ENCODE measurements at places on chromosomes 13 and 19. TPM values are rescaled to one million over a fixed set of nuclear protein-coding genes. Genes with fewer than 3 reads are reported as not detected.
A peak's percentile ranks its signal among the peaks of the same experiment; 100 is the strongest.

GRCh38 chr13:79393564-79394249, 12.3 kb downstream of the RBM26 start:
- peaks cover 9% of the 10 kb centered on the region for H3K4me1 ChIP-seq
- H3K27ac ChIP-seq: no peak overlapping the region
- no peak overlapping the region for H3K4me3 ChIP-seq
- peaks cover 16% of the 10 kb centered on the region for H3K36me3 ChIP-seq
- no peaks in the 10 kb centered on the region for H3K27me3 ChIP-seq
- DNase-seq: no peak

DNA sequence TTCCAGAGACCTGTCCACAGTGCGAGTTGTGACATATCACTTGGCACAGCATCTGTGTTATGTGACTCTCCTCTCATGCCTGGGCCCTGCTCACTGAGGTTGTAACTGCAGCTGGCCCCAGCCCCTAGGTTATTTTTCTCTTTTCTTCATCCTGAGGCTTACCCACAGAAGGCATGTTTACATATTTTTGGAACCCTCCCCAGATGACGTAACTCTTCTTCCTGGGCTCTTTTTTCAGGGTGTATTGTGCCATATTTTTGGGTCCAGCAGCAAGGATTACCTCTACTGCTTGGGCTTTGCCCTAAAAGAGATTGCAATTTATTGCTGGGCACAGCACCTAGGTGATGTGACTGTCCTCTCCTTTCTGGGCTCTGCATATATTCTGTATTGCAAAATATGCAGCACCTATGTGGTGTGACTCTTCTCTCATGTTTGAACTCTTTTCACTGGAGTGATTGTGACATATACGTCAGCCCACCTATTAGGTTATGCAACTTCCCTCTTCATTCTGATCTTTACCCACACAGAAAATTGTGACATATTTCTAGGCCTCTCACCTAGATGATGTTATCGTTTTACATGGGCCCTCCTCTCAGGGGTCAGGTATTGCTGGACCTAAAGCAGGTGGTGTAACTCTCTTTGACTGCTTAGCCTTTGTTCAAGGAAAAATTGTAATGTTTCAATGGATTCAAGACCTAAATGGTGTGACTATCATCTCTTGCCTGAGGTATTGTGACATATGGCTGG, 64.5 kb upstream of the ZNF724 start:
- no peaks in the 10 kb centered on the region for H3K27me3 ChIP-seq
- H3K4me1 ChIP-seq: no peaks in the 10 kb centered on the region
- no peak overlapping the region for H3K27ac ChIP-seq
- no peak for DNase-seq
- no peaks in the 10 kb centered on the region for H3K36me3 ChIP-seq

DNA sequence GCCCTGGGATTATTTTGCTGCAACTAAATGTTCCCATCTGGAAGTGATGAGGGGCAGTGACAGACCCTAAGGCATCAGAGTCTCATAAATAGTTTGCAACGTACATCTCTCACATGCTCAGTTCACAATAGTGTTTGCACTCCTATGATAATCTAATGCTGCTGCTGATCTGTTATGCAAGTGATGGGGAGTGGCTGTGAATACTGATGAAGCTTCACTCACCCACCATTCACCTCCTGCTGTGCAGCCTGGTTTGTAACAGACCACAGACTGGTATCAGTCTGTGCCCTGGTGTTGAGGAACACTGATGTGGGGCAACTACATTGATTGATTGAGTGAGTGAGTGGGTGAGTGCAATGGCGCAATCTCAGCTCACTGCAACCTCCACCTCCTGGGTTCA, 54.9 kb downstream of the ZNF726 start:
- H3K36me3 ChIP-seq: no peaks in the 10 kb centered on the region
- peaks cover 7% of the 10 kb centered on the region for H3K4me1 ChIP-seq
- H3K4me3 ChIP-seq: no peak overlapping the region

GRCh38 chr19:30008169-30008568, 66.1 kb downstream of the URI1 start:
- H3K4me3 ChIP-seq: no peak overlapping the region
- no peak overlapping the region for H3K27ac ChIP-seq
- H3K4me1 ChIP-seq: no peaks in the 10 kb centered on the region
- no peaks in the 10 kb centered on the region for H3K27me3 ChIP-seq
- H3K36me3 ChIP-seq: peaks cover 6% of the 10 kb centered on the region
- DNase-seq: no peak

- no peaks in the 10 kb centered on the region for H3K36me3 ChIP-seq
- no peak for DNase-seq
- H3K4me3 ChIP-seq: peak overlapping the region; percentile 63
- H3K27me3 ChIP-seq: no peaks in the 10 kb centered on the region
Observed at GRCh38 chr13:20127562-20128458, 33.0 kb downstream of the GJA3 start.

Gene CD37
- total RNA-seq: 8.0 TPM

DNA sequence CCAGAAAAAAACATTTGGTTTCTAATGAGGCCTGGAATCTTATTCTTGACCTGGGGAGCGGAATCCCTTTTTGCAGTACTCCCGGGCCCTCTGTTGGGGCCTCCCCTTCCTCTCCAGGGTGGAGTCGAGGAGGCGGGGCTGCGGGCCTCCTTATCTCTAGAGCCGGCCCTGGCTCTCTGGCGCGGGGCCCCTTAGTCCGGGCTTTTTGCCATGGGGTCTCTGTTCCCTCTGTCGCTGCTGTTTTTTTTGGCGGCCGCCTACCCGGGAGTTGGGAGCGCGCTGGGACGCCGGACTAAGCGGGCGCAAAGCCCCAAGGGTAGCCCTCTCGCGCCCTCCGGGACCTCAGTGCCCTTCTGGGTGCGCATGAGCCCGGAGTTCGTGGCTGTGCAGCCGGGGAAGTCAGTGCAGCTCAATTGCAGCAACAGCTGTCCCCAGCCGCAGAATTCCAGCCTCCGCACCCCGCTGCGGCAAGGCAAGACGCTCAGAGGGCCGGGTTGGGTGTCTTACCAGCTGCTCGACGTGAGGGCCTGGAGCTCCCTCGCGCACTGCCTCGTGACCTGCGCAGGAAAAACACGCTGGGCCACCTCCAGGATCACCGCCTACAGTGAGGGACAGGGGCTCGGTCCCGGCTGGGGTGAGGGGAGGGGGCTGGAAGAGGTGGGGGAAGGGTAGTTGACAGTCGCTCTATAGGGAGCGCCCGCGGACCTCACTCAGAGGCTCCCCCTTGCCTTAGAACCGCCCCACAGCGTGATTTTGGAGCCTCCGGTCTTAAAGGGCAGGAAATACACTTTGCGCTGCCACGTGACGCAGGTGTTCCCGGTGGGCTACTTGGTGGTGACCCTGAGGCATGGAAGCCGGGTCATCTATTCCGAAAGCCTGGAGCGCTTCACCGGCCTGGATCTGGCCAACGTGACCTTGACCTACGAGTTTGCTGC, at the start of gene ICAM4:
TSS of gene ICAM4 (plus strand) at position 153 of the 935 bp plus-strand sequence. CDS start at position 211, 58 bp downstream.
- no peak for DNase-seq
- H3K4me3 ChIP-seq: peak within 1 kb of the TSS; percentile 22
- H3K27ac ChIP-seq: peak within 1 kb of the TSS; percentile 35

- no peaks in the 10 kb centered on the region for H3K4me1 ChIP-seq
- H3K36me3 ChIP-seq: peaks cover 18% of the 10 kb centered on the region
- no peak overlapping the region for H3K27ac ChIP-seq
- DNase-seq: no peak
Observed at GRCh38 chr13:72853000-72853399, 71.1 kb downstream of the PIBF1 start.

- DNase-seq: no peak
- H3K4me3 ChIP-seq: no peak overlapping the region
- no peaks in the 10 kb centered on the region for H3K36me3 ChIP-seq
- H3K27ac ChIP-seq: no peak overlapping the region
Observed at GRCh38 chr13:77386880-77387606, 60.1 kb upstream of the MYCBP2 start.

Gene FFAR1
- total RNA-seq: not detected

DNA sequence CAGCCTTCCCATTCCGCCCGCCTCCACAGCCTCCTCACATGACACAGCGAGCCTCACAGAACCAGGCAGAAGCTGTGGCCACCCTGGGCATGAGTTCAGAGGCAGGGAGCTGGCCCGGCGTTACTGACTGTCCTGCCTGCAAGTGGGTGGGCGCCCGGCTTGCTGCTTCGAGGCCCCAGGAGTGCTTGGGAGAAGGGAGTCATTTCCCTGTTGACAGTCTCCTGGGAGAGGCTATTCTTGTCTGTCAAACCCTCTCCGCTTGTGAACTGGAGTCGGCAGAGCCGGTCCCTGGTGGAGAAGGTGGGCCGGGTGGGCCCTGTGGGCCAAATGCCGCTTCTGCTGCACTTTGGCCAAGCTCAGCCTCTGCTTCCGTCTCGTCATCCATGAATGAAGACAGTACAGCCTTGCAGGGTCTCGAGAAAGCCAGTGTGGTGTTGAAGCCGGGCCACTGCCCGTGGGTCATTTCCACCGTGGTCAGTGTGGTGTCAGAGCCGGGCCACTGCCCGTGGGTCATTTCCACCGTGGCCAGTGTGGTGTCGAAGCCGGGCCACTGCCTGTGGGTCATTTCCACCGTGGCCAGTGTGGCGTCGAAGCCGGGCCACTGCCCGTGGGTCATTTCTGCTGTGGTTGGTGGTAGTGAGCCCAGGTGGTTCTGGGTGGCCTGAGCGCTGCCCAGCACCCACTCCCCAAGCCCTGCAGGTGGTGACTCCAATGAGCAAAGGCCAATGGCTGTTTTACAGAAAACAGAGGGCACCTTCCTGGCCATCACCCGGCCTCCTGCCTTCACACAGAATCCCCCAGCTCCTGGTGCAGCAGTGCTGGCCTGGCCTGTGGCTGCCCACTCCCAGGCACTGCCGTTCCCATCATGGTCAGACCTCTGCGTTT, 13.5 kb upstream of the F7 start:
- no peak overlapping the region for H3K27ac ChIP-seq
- no peak for DNase-seq
- no peak overlapping the region for H3K4me3 ChIP-seq

GRCh38 chr13:56332671-56333070, 808.0 kb upstream of the PRR20A start:
- H3K36me3 ChIP-seq: no peaks in the 10 kb centered on the region
- no peaks in the 10 kb centered on the region for H3K4me1 ChIP-seq
- DNase-seq: no peak

Gene SULT2B1
- total RNA-seq: not detected

GRCh38 chr19:1037621-1038064, 2.3 kb upstream of the ABCA7 start:
- DNase-seq: no peak
- H3K36me3 ChIP-seq: peaks cover 22% of the 10 kb centered on the region
- peak overlapping the region; percentile 71 for H3K27ac ChIP-seq
- H3K4me1 ChIP-seq: peaks cover 23% of the 10 kb centered on the region

DNA sequence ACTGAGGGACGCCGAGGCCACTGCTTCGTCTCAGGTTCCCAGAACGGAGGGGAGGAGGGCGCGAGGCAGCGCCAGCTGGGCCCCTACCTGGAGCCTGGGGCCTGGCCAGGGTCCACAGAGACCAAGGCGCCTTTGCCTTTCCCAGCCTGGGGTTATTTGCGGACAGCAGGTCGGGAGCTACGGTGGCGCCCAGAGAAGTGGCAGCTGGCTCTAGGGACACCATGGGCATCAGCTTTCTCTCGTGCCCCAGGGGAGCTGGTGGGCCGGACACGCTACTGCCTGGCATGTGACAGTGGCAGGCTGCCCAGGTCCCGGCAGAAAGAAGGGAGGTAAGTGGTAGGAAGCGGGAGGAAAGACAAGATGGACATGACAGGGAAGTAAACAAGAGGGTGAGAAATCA, 19.0 kb downstream of the AKT2 start:
- peaks cover 22% of the 10 kb centered on the region for H3K36me3 ChIP-seq
- no peak for DNase-seq
- H3K27ac ChIP-seq: no peak overlapping the region
- H3K27me3 ChIP-seq: no peaks in the 10 kb centered on the region
- H3K4me3 ChIP-seq: no peak overlapping the region
- H3K4me1 ChIP-seq: peaks cover 40% of the 10 kb centered on the region

GRCh38 chr19:10460714-10461046, 40.3 kb downstream of the PDE4A start:
- H3K36me3 ChIP-seq: peaks cover 33% of the 10 kb centered on the region
- peaks cover 12% of the 10 kb centered on the region for H3K4me1 ChIP-seq
- H3K27ac ChIP-seq: no peak overlapping the region
- DNase-seq: no peak
- H3K27me3 ChIP-seq: no peaks in the 10 kb centered on the region
- H3K4me3 ChIP-seq: peak overlapping the region; percentile 44

DNA sequence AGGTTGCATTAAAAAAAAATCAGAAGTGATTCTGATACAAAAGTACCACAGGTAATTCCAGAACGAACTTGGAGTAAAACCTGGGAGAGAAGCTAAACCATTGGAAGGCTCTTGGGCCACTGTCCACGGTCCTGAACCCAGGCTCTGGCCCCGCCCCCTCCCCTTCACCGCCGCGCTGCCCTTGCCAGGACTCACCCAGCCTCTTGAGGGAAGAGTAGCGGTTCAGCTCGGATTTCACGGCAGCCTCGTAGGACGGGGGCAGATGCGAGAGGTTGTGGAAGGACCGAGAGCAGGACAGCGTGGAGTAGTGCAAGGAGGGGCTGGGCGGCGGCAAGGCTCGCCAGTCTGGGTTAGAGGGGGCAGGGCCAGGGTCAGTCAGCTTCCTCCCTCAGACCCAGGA, 5.7 kb downstream of the SHISA7 start:
- H3K4me1 ChIP-seq: peaks cover 10% of the 10 kb centered on the region
- H3K27me3 ChIP-seq: peaks cover 12% of the 10 kb centered on the region
- no peaks in the 10 kb centered on the region for H3K36me3 ChIP-seq
- no peak overlapping the region for H3K4me3 ChIP-seq
- DNase-seq: no peak
- H3K27ac ChIP-seq: no peak overlapping the region

- H3K27ac ChIP-seq: no peak overlapping the region
- H3K4me3 ChIP-seq: no peak overlapping the region
- no peaks in the 10 kb centered on the region for H3K36me3 ChIP-seq
- H3K4me1 ChIP-seq: peaks cover 3% of the 10 kb centered on the region
Observed at GRCh38 chr19:48403606-48404005, 10.1 kb downstream of the GRIN2D start.

GRCh38 chr19:7852851-7853769, 21.1 kb downstream of the PRR36 start:
- H3K4me1 ChIP-seq: peaks cover 8% of the 10 kb centered on the region
- no peak for DNase-seq
- peaks cover 39% of the 10 kb centered on the region for H3K36me3 ChIP-seq
- H3K27me3 ChIP-seq: peaks cover 38% of the 10 kb centered on the region
- H3K27ac ChIP-seq: no peak overlapping the region
- no peak overlapping the region for H3K4me3 ChIP-seq

DNA sequence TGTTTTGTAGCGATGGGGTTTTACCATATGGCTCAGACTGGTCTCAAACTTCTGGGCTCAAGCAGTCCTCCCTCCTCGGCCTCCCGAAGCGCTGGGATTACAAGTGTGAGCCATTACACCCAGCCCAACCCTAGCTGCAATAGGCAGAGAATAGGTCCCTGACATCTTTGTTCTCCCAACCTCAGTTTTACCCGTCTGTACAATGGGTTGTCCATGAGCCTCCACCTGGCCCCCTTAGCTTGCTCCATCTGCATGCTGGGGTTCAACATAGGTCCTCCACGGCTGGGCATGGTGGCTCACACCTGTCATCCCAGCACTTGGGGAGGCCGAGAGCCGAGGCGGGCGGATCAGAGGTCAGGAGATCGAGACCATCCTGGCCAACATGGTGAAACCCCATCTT, 14.4 kb downstream of the NFIC start:
- no peak overlapping the region for H3K4me3 ChIP-seq
- H3K27me3 ChIP-seq: no peaks in the 10 kb centered on the region
- peaks cover 100% of the 10 kb centered on the region for H3K4me1 ChIP-seq
- peak overlapping the region; percentile 98 for H3K27ac ChIP-seq
- H3K36me3 ChIP-seq: peaks cover 23% of the 10 kb centered on the region
- no peak for DNase-seq

All from esophagus muscularis mucosa (tissue), 4 donors.